Vagina (tissue), 2 donors: ENCODE measurements at places on chromosomes 1 and 21.

DNA sequence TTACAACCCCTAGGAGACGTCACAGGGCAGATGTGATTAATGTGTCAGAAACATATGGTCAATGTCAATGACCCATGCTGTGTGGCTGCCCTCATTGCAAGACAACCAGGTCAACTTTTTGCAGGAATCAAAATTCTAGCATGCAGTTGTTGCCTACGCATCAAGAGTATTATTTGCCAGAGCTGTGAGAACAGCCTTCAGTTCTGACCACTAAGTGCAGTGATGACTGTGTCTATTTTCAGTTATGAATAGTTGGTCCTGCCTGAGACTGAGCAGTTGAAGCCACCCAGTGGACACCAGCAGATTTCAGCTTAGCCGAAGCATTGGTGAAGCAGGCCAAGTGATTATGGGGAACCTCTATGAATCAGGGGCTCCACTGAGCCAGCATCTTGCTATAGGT, 47.3 kb downstream of the LYPLAL1 start:
- no peak for DNase-seq

DNA sequence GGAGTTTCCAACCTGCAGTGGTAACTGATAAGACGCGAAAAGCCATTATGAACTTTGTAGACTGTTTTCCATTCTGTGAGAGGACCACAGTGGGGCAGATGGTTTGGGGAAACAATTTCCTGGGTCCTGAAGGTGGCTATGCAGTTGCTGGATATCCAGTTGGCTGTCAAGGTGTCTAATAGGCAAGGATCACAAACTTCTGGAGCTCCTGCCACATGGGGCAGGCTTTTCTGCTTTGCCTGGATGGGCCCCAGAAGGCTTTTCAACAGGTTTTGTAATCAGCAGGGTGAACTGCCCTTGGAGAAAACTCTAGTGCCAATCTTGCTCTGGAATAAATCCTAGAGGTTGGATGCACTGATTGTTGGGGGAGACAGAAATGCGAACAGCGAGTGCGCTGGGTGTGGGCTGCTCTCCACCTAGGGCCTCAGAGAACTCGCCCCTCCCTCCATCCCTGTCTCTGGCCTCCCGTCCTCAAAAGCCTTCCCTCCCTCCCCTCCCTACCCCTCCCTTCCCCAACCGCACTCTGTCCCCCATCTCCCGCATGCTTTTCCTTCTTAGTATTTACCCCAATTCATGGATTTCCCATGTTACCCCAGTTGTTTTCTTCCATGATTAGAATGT, 210.3 kb upstream of the USP24 start:
- DNase-seq, result no peak

GRCh38 chr1:193141804-193142203, 20.0 kb downstream of the CDC73 start:
- DNase-seq, result no peak

DNA sequence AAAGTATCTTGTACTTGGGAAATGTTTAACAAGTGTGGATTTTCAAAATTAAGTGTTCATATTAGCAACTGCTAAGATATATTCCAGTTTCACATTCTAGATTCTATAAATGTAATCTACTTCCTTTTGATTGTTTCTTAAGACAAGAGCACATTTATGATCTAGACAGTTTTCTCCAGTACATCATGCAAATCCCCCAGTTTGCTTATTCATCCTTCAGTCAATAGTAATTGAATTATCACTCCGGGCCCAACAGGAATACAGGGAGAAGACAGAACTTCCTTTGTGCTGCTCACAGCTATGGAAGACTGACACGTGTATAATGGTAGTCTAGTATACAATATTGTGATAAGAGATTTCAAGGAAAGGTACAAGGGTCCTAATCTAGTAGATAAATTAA, 14.5 kb downstream of the PLA2G4A start:
- no peak for DNase-seq

GRCh38 chr1:68278221-68278620, 45.9 kb upstream of the WLS start:
- DNase-seq, result no peak

DNA sequence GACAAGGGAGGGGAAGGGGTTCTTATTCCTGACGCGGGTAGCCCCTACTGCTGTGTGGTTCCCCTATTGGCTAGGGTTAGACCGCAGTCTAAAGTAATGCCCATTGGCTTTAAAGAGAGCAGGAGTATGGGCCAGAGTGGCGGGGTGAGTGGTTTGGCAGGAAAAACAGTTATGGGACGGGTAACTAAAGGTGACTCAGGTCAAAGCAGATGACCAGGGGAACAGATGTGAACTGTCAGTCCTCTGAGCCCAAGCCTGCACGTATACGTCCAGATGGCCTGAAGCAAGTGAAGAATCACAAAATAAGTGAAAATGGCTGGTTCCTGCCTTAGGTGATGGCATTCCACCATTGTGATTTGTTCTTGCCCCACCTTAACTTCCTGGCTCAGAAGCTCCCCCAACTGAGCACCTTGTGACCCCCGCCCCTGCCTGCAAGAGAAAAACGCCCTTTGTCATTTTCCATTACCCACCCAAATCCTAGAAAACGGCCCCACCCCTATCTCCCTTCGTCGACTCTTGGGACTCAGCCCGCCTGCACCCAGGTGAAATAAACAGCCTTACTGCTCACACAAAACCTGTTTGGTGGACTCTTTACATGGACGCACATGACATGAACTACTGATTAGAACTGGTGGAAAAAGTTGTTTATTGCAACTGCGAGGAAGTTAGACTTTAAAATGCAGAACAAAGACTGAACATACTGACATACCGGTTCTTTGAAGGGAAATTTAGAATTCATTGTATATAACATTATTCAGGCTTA, 758 bp upstream of the ATAD3B start:
- DNase-seq, result no peak

DNA sequence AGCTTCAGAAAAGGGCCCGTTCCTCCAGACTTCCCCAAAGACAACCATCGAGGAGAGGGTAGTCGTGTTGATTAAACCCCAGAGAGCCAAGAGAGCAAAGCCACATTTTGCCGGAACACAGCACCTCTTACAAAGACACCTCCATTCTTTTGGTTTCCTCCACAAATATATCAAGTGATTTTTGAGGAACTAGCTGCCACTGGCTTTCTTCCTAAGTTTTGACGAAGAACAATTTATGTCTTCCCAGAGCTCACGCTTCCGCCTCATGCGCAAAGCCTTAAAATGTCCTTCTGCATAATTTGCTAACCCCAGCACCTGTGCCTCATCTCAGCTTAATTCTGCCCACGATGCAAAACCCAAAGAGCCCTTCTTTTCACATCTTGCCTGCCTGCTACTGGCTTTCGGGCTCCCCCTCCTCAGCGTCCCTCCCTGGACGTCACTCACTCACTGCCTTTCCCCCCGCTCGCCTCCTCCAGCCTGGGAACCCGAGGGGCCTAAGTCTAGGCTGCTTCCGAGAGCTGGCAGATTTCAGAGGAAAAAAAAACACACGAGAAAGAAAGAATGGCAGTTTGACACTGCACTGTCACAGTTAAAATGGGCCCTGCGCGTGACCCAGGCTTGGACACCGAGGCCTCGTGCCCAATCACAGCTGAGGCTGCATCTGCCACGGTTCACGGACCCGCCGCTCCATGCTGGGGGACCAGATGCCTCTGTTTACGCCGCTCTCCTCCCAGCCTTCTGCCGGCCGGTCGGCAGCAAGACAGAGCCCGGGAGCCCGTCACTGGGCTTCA, 77.6 kb upstream of the IFNAR2 start:
- DNase-seq, result no peak

DNA sequence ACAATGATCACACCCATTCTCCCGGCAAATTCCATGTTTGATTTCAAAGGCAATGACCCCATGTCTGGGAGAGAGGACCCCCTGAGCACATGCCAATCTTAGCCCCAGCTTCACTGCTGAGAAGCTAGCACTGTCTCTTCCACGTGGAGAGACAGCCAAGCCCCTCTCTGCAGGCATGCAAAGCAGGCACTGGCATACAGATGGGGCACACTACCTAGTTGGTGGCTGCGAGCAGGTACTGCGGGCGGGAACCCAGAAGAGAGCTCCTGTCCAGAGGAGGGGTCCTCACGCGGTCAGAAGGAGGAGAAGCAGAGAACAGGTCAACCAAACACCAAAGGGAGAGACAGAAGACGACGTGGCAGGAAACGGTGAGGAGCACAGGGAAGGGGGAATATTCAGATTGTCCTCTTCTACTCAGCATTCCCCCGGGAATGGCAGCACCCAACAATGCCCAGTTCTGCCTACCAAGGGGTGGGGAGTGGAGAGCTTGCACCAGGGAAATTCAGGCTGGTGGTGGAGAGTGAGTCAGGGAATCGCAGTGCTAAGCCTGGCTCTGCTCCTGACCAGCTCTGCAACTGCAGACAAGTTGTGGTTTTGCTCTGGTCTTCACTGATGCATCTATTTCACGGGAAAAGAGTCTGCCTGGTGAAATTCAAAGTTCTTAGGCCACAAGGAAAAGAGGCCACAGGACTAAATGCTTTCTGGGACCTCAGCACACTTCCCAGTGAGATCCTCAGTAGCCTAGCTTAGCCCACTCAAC, 48.1 kb upstream of the GOLT1A start:
- DNase-seq, result no peak

DNA sequence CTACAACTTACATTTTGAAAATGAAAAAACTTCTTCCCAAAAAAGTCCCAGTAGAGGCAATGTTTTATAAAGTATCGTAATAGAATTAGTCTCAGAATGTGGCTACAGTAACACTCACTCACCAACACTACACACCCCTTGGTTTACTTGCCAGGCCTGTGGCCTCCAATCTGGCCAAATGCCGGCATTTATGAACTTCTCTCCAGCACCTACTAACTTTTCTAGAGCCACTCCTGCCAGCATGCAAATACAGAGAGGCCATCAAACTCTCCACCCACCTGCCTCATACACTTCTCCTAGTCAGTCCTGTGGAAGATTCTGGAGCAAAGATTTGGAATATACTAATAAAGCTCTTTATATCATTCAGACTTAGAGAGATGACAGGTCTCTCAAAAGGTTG, 32.3 kb downstream of the STPG1 start:
- DNase-seq, result peak; percentile 16

GRCh38 chr1:11806307-11806936, 431 bp downstream of the CLCN6 start:
- no peak for DNase-seq

GRCh38 chr1:64471218-64472039, 1.5 kb downstream of the CACHD1 start:
- DNase-seq, result no peak
